ENCODE measurements at places on chromosomes 11 and 22.

- DNase-seq = no peak
Observed at GRCh38 chr22:39284142-39284980, 35.1 kb downstream of the RPL3 start.

- DNase-seq = no peak
Observed at GRCh38 chr11:134365011-134365925, 33.5 kb downstream of the GLB1L2 start.

DNA sequence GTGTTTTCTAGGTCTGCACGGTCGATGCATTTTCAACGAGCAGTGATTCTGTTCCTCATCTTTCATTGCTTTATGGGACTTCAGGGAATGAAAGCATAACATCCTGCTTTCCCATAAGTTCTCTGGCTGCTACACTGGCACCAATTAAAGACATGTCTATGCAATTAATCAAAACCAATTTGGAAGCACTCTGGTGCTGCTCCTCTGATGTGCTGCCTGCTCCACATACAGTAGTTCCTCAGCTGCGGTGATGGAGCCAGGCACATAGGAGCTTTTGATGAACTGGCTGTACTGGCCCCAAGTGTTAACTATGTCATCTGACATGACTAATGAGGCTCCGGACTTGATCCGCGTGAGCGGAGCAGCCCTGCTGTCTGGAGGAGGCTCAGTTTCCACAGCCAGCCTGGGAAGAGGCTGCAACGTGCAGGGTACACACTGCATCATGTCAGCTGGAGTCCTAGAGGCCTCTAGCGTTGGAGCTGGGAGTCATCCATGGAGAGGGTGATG is 29.8 kb downstream of the GVQW3 start:
- no peak for DNase-seq

GRCh38 chr11:46918788-46919513 is 601 bp upstream of the LRP4 start:
- DNase-seq = no peak

All from stimulated activated CD4-positive, alpha-beta T cell treated with anti-CD3 and anti-CD28 coated beads, Interleukin-1b, Interleukin-23, amount 100 ng/mL, for 1 hour (primary cell).